SHP77 treated with DMSO at 0.1 percent for 48 hours (cell line): ENCODE measurements at places on chromosomes 5 and 9.

DNA sequence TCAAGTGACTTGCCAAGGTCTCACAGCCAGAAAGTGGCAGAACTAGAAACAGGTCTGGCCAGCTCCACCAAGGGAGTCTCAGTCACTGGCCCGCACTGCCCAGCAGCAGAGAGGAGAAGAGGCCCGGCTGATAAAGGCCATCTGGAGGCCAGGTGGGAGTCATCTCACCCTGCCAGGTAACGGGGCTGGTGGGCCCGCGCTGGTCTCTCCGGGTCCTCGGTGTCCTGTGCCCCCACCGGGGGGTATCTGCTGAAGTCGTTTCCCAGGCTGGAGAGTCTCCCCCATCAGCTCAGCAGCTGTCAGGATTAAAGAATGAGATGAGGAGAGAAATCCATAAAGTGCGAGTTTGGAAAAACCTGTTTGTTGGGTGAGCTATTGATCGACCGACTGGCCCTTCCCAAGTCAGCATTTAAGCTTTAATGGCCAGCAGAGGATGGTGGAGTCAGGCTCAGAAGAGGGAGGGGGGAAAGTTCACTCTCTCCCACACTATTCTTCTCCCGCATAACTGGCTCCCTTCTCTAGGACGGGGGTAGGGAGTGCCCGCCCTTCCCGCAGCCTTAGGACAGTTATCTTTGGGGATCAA, 30.3 kb downstream of the LMX1B start:
- DNase-seq, result no peak

- no peak for DNase-seq
Measured at GRCh38 chr9:113858282-113858681, 17.8 kb upstream of the ZNF618 start.

DNA sequence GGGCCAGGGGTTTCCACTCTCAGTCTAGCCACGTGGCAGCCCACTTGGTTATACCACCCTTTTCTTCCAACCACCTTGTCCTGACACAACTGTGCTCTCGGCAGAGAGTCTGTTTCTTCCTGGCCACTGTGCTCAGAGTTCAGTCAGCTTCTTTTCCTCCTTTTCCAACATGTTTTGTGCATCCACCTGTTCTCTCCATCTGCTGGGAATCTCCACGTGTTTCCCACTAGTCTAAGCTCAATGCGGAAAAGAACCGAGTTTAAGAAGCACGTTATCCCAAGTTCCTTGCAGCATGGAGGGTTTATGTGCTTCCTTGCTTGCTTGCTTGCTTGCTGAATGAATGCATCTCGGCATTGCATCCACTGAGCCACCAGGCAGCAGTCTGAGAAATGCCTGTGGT, 543.6 kb upstream of the DAP start:
- DNase-seq, result no peak

- no peak for DNase-seq
Measured at GRCh38 chr9:136295542-136296433, 8.1 kb downstream of the CCDC187 start.

- no peak for DNase-seq
Measured at GRCh38 chr9:74521009-74521408, 23.9 kb downstream of the RORB start.

- no peak for DNase-seq
Measured at GRCh38 chr5:95631991-95632675, 12.2 kb downstream of the GPR150 start.

GRCh38 chr5:99936911-99937310, 598.3 kb upstream of the FAM174A start:
- DNase-seq, result no peak

GRCh38 chr9:37974506-37975173, 70.7 kb upstream of the SLC25A51 start:
- no peak for DNase-seq

- no peak for DNase-seq
Measured at GRCh38 chr9:134554373-134555093, 87.1 kb upstream of the COL5A1 start.

DNA sequence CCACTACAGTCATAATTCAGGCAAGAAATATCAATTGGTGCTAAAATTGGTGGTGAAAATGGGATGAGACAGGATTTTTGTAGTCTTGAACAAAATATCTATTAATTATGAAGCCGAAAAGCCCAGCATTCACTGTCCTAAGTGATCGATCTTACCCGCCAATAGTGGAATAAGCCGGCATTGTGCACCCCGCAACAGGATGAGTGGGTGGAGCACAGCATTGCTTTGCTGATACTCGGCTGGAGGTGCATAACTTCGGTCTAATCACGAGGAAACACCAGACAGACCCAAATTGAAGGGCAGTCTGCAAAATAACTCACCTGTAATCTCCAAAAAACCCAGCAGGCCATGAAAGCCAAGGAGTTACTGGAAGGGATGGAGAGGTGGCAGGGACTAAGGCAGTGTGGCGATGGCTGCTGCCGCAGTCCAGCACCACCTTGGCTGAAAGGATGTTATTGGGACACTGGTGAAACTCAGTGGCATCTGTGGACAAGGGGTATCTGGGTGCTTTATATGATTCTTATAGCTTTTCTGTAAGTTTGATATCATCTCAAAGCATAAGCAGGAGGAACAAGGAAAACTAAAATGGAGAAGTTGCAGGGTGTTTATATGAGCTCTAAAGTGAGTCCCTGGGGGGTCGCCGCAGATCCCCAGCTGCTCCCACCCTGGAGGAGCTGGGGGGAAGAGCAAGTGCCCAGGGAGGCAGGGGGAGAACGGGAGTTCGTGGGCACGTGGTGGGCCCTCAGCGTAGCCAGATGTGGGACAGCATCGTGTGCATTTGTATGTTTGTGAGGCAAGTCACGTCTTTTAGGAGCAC, 45.2 kb downstream of the AHRR start:
- no peak for DNase-seq

GRCh38 chr5:95374061-95374460, 17.1 kb upstream of the FAM81B start:
- no peak for DNase-seq

GRCh38 chr5:150079909-150080461, 6.4 kb downstream of the CSF1R start:
- no peak for DNase-seq

GRCh38 chr9:136522314-136523237, 23.3 kb downstream of the NOTCH1 start:
- DNase-seq, result no peak

DNA sequence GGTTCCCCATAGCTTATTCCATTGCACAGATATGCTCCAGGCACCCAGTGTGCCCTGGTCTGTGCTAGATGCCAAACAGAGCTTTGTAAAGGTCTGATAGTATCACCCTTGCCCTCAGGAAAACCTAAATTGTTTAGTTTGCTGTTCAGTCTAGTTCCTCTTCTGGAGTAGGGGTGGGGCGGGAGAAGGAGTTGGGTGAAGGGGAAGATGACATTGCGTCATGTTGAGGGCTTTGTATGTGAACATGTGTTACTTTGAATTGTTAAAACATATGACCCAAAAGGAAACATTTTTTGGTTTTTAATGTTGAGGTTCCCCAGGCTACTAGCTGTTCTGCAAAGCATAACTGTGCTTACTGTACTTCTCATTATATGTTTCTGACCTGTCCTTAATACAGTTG, 40.6 kb downstream of the HACD4 start:
- no peak for DNase-seq

DNA sequence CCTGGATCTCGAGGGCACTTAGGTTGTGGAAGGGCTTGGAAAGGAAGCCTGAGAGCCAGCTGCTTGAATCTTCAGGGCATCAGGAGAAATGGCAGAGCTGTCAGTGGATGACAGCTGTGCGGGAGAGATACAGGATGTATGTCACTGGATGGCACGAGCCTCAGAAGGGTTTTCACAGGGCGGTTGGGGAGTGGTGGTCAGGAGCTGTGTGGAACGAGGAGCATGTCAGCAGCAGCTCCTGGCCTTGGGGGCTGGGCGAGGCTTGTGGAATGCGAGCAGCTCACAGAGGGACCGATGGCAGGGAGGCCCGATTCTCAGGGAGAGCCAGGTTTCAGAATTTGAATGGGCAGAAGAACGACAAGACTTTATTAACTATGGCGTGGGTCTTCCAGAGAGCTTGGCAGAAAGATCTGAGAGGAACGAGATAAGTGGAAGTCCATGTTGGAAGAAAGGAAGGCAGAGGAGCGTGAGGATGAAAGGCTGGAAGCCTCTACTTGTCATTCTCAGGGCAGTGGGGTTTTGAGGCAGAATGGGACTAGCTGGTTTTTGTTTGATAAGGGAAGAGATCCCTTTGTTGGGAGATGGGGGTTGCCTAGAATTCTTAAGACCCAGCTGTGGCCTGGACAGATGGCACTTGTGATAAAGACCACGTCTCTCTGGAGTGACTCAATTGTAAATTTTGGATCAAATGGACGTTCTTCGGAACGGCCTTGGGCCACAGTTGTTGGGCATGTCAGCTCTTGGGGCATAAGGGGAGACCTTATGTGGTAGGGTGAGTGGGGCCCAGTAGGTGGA, 60.3 kb downstream of the SNX30 start:
- DNase-seq, result no peak

GRCh38 chr9:20783057-20784038, 99.3 kb downstream of the FOCAD start:
- no peak for DNase-seq

- no peak for DNase-seq
Measured at GRCh38 chr9:108972626-108973209, 38.5 kb downstream of the ABITRAM start.

GRCh38 chr9:75907329-75907728, 16.9 kb downstream of the PCSK5 start:
- no peak for DNase-seq

GRCh38 chr9:120593250-120593954, 13.4 kb upstream of the CDK5RAP2 start:
- DNase-seq, result no peak

GRCh38 chr9:6715755-6716643, 41.8 kb upstream of the KDM4C start:
- DNase-seq, result no peak

GRCh38 chr5:34001241-34001841, 6.5 kb downstream of the AMACR start:
- DNase-seq, result peak; percentile 100

GRCh38 chr9:136201174-136201573, 3.8 kb downstream of the LHX3 start:
- DNase-seq, result no peak

- DNase-seq, result no peak
Measured at GRCh38 chr5:143800715-143801114, 11.2 kb upstream of the HMHB1 start.

GRCh38 chr9:4062966-4063365, 236.9 kb downstream of the GLIS3 start:
- no peak for DNase-seq

DNA sequence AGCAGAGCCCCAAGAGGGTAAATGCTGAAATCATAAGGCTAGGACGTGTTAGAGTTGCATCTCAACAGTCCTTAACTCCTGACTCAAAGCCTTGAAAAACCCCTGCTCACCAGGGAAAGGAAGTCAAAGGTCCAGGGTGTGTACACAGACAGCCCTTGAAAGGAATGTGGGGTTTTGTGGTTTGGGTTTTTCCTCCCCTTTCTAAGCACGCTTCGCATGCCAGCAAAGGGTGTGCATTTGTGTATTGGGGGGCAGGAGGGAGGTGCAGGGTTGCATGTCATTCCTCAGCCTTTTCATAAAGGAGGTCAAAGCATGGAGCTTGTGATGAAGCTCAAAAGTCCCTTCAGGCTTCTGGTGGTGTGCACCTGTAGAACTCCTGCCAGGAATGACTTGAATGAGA, 17.3 kb upstream of the XPA start:
- DNase-seq, result no peak

DNA sequence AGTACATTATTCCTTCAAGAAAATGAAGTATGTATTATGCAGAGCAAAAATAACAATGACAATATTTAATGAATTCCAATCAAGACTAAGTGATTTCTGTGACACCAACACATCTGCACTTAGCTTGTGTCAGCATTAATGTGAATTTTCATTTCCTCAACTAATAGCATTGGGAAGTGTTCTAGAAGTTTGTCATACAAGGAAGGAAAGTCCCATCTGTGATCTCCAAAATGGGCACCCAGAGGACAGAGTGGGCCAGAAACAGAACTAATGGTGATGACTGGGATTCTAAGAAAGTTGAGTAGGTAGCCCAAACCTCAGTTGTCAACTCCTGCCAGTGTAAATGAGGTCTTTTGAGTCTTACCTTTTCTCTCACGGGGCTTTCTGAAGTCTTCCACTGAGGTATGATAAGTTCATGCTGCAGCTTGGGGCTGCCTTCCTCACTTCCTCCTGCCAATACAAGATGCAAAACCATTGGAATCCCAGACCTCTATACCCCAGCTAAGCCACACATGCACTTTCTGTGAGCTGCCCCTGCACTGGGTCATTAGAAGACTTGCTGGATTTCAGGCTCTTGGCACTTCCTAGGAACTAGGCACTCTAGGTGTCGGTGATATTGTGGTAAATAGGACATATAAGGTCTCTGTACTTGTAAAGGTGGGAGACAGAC, 4.9 kb downstream of the ADAM19 start:
- DNase-seq, result no peak

GRCh38 chr5:133914434-133914833, 54.0 kb downstream of the C5orf15 start:
- no peak for DNase-seq

DNA sequence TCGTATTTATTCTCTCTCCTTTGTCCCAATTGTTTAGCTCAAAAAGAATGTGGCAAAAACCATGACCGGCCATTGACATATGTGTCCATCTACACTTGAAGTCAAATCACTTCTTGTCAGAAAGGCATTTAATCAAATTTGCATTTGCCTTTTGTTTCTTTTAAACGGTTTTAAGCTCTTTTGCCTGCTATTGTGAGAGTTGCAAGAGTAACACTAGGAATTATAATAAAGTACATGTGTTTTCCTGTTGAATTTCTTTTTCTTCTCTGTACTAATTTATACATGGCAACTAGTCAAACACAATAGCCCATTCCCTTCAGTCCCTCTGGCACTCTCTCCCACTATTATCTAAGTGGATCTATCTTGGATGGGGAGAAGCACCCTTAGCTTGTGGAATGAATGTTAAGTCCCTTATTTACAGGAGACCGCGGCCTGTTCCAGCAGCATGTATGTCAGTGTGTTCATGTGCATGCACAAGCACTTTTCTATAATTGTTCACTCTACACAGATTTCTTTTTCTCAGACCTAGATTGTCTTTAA, 3.2 kb downstream of the ADAMTSL1 start:
- DNase-seq, result no peak

DNA sequence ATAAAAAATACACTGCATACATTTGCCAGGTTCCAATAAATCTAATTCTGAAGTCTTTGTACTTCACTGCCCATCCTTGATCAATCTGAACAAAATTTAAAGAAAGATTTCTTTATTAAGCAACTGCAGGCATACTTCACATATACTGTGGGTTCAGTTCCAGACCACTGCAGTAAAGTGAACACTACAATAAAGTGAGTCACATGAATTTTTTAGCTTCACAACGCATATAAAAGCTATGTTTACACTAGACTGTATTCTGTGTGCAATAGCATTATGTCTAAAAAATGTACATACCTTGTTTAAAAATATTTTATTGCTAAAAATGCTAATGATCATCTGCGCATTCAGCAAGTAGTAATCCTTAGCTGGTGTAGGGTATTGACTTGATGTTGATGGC, 52.1 kb downstream of the SSBP2 start:
- no peak for DNase-seq

DNA sequence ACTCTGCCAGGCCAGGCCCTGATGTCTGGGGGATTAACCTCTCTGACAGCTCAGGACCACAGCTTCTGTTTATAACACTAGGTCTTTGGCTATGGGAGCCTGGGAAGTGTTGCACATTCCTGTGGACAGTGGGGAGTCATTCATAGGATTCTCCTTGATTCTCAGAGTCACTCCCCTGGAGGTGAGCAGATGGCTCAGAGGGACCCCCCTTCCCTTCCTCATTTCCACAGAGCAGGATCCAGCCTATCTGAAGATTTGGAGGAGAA, 60.2 kb downstream of the NRG2 start:
- DNase-seq, result no peak

GRCh38 chr5:119368238-119368630, 12.4 kb downstream of the TNFAIP8 start:
- DNase-seq, result no peak

GRCh38 chr5:5481633-5482032, 59.2 kb downstream of the ICE1 start:
- no peak for DNase-seq
